ENCODE measurements at places on chromosomes 13 and 19.

DNA sequence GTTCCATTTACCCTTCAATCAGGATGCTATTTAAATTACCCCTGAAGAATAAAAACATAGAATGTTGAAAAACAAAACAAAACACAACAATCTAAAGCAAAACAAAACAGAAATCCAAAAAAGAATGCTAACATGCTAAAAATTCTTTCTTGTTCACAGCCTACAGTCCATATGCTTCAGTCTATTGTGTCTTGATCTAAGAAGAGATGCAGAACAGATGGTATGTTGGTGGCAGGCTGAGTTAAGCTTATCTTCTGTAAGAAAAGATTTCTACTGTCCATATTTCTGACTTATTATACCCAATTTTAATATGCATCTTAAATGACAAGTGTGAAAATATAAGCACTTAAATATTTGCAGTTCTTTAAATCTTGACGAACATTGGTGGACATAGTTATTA is 356.1 kb upstream of the SLITRK1 start:
- DNase-seq = no peak

GRCh38 chr13:83508771-83509301 is 373.4 kb downstream of the SLITRK1 start:
- no peak for DNase-seq

- DNase-seq = no peak
Observed at GRCh38 chr13:30830638-30830965, 75.5 kb upstream of the MEDAG start.

DNA sequence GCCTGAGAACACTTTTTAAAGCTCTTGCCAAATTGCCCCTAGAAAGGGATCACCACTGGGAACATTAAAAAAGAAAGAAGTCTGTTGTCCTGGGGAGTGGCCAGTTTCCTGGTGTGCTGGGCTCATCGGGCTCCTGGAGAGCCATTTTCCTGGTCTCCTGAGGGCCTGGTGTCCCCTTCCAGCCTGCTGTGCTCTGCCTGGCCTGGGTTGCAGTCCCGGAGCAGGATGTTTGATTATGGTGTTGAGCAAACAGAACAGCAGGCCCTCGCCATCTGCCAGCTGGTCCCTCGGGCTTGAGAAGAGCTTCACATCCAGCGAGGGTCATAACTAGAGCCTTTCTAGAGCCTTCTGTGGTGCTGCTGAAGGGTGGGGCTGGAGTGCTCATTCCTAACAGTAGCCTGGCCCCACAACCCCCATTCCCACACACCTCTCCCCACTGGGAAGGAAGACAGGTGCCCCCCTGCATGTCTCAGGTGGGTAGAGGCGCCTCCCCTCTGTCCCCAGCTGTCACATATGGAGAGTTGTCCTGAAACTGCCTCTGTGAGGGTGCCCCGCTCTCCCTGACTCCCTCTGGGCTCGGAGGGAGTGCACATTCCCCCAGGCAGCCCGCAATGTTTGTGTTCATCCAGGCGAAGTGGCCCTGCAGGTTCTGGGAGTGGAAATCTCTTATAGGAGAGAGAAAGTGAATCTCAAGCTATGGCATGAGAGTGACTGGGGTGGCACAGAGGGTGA is 151.1 kb downstream of the SIPA1L3 start:
- DNase-seq = no peak

DNA sequence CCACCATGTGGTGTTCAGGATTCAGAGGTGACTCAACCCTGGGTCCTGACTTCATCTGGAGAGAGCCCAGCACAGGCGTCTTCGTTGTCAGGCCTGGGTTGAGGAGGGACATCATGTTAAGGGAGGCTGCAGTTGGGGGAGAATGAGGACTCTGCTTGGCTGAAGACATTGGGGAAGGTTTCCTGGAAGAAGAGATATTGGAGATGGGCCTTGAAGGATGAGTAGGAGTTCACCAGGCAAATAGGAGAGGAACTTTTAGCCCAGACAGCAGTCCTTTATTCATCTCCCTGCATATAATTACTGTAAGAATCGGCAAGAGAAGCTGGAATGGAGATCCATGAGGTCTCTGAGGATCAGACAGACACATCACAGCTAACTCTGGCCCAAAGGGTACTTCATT is 38.9 kb downstream of the VAV1 start:
- no peak for DNase-seq

GRCh38 chr19:6392221-6393073 is 517 bp downstream of the GTF2F1 start:
- DNase-seq = no peak

DNA sequence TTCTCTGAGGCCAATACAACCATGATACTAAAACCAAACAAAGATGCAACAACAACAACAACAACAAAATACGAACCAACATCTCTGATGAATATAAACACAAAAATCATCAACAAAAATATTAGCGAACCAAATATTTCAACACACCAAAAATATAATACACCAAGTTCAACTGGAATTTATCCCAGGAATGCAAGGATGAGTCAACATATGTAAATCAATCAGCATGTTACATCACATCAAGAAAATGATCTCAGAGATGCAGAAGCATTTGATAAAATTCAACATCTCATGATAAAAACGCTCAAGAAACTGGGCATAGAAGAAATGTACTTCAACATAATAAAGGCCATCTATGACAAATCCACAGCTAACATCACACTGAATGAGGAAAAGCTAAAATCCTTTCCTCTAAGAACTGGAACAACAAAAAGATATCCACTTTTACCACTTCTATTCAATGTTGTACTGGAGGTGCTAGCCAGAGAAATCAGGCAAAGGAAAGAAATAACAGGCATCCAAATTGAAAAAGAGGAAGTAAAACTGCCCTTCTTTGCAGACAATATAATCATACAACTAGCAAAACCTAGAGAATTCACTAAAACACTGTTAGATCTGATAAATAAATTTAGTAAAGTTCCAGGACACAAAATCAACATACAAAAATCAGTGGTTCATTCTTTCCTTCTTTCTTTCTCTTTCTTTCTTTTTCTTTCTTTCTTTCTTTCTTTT is 2448.7 kb upstream of the PCDH20 start:
- DNase-seq = no peak

GRCh38 chr13:41013835-41014234 is 5.3 kb downstream of the ELF1 start:
- no peak for DNase-seq
